ENCODE measurements at places on chromosomes 2 and 18.

DNA sequence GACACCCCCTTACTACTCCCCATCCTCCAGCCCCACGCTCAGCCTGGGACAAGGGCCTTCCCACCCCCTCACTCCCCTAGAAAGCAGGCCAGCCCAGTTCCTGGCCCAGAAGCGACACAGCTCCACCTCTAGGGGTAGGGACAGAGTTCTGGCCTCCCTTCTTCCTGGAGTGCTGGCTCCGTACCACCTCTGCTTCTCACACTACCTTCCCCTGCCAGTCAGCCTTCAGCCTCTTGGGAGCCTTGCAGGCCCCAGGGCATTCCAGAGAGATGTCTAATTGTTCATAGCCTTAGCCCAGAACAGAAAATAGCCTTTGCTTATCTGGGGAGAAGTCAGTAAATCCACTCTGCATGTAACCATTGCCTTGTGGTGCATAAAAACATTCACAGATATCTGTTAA, 13.1 kb upstream of the CATIP start:
- DNase-seq: no peak

GRCh38 chr18:34158881-34159690, 65.6 kb downstream of the NOL4 start:
- DNase-seq: no peak

- no peak for DNase-seq
Observed at GRCh38 chr2:143564419-143564818, 435.2 kb downstream of the ARHGAP15 start.

DNA sequence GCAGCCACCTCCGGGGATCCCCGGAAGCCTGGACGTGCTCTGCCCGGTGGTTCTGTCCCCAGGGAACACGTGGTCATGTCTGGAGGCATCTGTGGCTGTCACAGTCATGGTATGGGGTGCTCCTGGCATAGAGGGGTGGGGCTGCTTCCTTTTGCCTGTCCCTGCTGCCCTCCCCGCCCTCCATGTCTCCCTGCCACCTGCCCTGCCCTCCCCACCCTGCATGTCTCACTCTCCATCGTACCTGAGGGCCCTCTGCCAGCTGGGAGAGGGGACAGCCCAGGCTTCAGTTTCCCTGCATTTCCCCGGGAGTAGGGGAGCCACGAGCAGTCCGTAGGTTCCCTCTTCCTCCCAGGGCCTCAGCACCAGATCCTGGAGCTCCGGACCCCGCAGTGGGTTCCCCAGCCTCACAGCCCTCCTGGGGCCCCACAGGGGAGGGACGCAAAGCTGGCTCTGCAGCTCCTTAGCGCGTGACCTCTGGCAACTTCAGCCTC, 90.0 kb upstream of the CTDP1 start:
- DNase-seq: no peak

DNA sequence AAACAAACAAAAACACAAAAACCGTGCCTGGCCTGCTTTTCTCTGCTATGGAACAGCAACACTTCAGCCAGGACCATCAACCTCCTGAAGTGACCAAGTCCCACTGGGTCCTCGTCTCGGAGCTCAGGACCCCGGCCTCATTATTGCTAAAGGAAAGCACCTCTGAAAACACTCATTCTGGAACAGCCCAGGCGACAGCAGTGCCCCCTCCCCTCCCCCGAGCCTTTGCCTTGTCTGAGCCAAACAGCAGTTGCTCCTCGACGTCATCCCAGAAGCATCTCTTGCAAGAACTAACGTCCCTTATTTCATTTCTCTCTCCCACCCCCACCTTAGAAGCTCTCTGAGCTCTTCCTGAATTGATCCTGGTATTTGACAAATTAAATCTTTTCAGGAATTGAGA, 27.4 kb downstream of the APCDD1 start:
- no peak for DNase-seq

GRCh38 chr2:240060977-240061591, 7.8 kb upstream of the OR6B3 start:
- DNase-seq: peak; percentile 15

DNA sequence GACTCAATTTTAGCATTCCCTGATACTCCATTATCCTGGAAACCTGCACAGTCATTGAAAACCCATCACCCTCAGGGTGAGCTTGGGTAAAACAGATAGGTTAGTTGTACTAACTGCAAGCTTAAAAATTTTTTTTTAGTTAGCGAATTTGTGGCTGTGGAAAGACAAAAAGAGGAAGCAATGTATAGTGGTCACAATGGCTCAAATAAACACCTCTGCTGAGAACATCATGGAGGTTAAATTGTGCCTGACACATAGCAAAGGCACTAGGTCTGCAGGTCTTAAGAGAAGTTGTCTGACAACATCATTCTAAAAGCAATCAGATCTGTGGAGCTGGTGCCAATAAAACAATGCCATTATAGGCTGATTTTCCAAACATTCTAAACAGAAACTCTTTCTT, 84.4 kb upstream of the CAVIN2 start:
- no peak for DNase-seq

DNA sequence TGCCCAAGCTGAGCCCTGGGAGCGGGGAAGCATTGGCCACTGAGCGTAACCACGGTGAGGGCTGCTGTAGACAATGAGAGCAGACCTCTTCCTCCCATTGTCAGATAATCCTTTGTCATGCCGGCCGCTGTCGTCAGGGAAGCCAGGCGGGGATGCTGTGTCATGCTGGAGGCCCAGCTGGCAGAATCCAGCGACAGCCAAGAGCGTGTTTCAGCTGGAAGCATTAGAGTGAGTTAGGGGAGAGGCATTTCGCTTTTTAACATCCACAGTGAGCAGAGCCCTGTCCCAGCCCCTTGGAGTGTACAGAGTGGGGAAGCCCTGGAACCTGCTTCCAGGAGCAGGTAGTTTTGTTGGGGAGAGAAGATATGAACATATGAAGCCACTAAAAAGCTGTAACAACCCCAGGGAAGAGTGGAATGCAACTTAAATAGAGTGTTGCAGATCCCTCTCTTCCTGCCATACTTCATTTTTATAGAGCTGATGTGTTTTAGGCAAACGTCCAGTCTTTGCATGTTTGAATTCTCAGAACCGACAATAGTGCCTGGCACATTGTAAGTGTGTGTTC, 7.0 kb downstream of the CTIF start:
- peak; percentile 19 for DNase-seq

GRCh38 chr2:67130531-67131256, 266.4 kb upstream of the ETAA1 start:
- DNase-seq: no peak

GRCh38 chr2:206062724-206063123, 23.2 kb downstream of the INO80D start:
- no peak for DNase-seq

GRCh38 chr2:78290581-78291214, 734.8 kb upstream of the REG3G start:
- no peak for DNase-seq

DNA sequence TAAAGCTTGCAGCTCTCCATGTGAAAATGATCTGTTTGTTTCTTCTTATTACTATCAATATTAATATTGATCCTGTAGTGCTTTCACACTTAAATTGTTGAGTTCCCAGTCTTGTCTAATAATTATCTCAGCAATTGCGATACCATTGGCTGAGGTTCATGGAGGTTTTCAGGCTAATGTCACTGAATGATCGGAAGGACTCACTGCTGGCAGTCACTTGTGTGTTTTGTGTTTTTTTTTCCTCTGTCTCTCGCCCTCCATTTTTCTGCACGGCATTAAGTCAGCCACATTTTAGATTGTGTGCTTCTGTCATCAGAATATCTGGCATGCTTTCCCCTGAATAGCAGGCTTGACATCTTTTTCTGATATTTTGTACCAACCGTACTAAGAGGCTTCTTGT, 43.7 kb downstream of the AGAP1 start:
- no peak for DNase-seq

DNA sequence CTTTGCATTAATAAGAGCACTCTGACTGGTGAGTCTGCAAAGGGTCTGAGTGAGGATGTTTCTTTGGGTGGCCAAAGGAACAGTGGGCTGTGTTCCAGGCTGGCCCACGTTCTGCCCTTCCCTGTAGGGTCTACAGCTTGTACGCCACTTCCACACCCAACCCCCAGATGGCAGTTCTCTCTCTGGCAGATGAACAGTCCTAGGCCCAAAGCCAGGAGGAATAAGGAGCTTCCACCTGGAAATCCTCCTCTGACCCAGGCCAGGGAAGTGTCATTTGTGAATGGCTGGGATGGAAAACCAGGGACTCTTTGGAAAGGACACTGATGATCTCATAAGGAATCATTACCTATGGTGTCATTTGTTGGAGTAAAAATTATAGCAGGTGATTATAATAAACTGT, 6.6 kb downstream of the OTOF start:
- no peak for DNase-seq

DNA sequence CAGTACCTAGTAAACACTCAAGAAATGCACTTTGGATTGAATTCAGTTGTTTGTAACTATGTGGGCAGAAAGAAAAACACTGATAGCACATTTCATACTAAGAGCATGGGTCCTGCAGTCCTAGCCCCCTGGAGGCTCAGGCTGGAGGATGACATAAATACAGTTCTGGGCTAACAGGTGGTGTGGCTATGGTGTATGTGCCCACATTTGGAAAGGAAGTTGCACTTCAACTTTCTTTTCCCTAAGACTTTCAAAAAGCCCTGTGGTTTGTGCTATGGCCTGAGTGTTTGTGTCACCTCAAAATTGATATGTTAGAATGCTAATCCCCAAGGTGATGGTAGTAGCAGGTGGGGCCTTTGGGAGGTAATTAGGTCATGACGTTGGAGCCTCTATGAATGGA, 218.2 kb downstream of the CDCA7 start:
- no peak for DNase-seq

DNA sequence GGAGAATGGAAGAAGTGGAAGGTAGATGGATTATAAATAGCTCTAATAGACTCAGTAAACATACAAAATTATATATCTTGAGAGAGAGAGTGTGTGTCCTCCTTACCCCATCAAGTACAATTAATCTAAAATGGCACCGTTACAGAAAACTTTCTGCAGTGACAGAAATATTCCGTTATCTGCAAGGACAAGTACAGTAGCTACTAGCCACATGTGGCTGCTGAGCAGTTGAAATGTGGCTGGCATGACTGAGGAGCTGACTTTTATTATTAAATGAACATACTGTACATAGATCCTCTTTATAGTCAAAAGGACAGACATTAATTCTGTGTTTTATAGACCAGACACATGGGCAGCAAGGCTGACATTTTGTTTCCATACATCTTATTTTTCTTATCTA, 7.0 kb downstream of the CCDC93 start:
- DNase-seq: no peak

DNA sequence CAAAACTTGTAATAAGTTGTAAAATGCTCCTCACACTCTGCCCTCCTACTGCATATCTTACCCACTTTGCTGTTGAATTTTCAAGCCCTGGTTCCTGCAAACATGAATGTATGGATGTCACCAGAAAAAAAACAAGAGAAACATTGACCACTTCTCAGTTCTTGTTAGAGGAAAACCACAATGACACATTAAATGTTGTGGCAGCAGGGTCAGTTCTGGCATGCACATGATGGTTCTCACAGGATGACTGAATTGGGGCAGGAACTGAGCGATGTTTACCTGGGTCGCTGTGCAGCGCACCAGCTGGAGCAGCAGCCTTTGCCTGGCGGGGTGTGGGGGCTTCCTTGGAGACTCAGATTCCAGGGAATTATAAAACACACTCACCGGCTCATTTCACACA, 14.0 kb upstream of the PRKCE start:
- DNase-seq: no peak

DNA sequence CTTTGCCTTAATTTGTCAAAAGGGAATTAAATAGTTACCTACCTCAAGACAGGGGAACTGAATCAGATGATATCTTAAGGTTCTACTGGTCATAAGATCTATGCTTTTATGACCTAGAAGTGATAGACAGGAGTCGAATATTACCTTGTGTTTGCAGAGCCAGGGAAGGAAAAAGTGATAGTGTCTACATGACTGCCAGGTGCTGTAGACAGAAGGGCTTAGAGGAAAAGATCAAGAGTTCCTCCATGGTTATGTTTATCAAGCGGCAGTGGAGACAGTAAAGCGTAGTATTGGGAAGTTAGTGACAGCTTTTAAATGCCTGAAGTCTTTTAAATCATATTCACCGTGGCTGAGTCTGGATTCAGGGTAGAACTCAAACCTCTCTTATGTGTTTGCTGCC, 11.9 kb downstream of the CRIM1 start:
- DNase-seq: no peak

- no peak for DNase-seq
Observed at GRCh38 chr18:64799376-64799775, 650.5 kb upstream of the LINC00305 start.

DNA sequence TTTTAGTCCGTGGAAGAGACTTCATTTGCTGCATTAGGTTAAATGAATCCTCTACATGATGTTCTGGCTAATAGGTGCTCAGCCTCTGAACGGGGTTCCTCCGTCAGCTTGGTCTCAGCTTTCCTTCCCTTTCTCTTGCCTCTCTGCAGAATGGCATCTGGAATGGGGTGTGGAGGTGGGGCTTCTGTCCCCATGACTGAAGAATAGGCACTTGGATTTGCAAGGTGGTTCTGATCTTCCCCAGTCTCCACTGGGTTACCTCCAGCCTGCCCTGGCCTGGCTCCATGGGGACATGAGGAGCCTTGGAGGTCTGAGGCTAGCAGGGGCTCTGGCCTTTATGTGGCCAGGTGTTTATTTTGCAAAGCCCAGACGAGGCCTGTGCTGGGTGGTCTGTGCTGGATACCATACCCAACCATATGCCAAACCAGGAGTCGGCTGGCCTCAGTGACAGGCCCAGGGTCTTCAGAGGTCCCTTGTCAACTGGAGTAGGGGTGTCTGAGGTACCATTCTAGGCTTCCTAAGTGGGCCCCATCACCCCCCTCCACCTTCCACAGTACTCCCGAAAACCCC, 28.2 kb upstream of the LAPTM4A start:
- no peak for DNase-seq

DNA sequence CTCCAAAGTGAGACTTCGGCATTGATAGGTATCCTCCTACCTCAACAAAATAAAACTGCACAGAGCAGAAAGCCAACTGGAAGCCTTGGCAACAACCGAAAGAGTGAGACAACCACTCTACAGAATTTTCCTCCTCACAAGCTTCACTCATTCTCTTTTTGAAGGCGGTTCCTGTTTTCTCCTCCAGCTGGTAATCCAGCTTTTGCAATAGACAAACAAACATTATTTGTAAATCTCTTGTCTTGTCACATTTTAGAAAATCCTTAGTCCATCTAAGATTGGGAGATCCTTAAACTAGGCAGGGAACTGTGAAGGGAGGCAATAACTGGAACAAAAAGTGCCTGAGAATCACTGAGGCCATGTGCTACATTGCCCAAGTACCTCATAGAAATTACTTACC, 332.4 kb downstream of the BCL11A start:
- DNase-seq: no peak

DNA sequence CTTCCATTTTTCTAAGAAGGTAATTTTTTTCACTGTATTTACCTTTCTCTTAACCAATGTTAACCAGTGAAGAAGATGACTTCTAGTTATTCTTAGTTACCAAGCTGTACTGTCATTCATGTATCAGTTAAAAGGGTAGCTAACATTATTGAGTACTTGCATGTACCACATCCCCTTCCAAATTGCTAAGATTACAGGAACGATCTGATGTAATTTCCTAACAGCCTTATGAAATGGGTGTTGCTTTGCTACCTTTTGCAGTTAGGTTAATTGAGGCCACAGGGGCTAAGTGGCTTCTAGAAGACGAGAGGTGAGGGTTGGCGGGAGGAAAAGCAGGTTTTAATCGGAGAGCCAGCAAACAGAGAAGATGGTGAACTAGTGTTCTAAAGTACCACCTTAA, 1.8 kb upstream of the SULT6B1 start:
- no peak for DNase-seq

Data from A549 (cell line).